ENCODE measurements at places on chromosomes 4 and X. TPM values are rescaled to one million over a fixed set of nuclear protein-coding genes. Genes with fewer than 3 reads are reported as not detected.

Gene APLN
- not detected for total RNA-seq

Gene BEND2
- total RNA-seq, result not detected

Gene CCNB3
- total RNA-seq, result 0.32 TPM

Gene ITIH6
- total RNA-seq, result not detected

Gene PNMA6A
- total RNA-seq, result not detected

Gene ATP6AP1
- 46.6 TPM for total RNA-seq

- DNase-seq, result no peak
- no peak overlapping the region for H3K27ac ChIP-seq
- no peak overlapping the region for H3K4me3 ChIP-seq
- no peaks in the 10 kb centered on the region for H3K27me3 ChIP-seq
Measured at GRCh38 chrX:107204068-107204605, 2.1 kb downstream of the NUP62CL start.

DNA sequence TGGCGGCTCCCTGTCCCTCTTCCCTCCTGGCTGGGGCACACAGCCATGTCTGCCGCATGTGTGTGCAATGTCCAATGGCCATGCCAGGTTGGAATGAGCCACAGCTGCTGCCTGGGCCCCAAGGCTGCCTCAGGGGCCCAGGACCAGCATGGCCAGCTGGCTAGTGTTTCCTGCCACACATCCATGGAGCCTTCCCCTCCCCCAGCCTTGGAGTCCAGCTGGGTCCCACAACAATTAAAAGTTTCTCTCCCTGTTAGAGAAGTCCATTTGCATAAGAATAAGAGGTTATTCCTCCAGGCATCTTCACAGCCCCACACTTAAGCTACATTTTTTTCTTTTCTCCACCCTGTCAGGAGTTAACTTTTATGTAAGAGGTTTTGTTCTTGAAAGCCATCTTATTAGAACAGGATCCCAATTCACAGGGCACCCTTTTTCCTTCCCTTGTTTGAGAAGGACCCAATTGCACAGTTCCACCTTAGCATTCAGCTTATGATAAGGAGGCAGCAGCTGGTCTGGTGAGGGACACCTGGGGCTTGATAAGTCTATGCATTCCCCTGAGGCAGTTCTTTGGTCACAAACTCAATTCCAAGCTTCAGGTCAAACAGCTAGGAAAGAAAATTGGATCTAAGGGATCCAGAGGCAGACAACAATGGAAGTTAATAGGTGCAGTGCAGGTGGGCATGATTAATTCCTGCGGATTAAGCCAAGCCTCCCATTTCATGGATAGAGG is 963.3 kb upstream of the GRIA3 start:
- no peaks in the 10 kb centered on the region for H3K27me3 ChIP-seq
- no peak for DNase-seq
- H3K27ac ChIP-seq, result no peak overlapping the region

- no peaks in the 10 kb centered on the region for H3K27me3 ChIP-seq
- DNase-seq, result peak; percentile 82
- H3K4me1 ChIP-seq, result peaks cover 35% of the 10 kb centered on the region
- H3K4me3 ChIP-seq, result peak overlapping the region; percentile 14
Measured at GRCh38 chr4:53855581-53856250, 208.7 kb downstream of the CHIC2 start.

- no peak overlapping the region for H3K4me3 ChIP-seq
- H3K4me1 ChIP-seq, result no peaks in the 10 kb centered on the region
- H3K36me3 ChIP-seq, result no peaks in the 10 kb centered on the region
- no peaks in the 10 kb centered on the region for H3K27me3 ChIP-seq
- no peak overlapping the region for H3K27ac ChIP-seq
Measured at GRCh38 chrX:149069899-149070298, 435.2 kb downstream of the IDS start.

- H3K4me1 ChIP-seq, result no peaks in the 10 kb centered on the region
- H3K27ac ChIP-seq, result no peak overlapping the region
- H3K4me3 ChIP-seq, result no peak overlapping the region
- no peaks in the 10 kb centered on the region for H3K27me3 ChIP-seq
Measured at GRCh38 chr4:42401171-42401570, 3.9 kb downstream of the SHISA3 start.

DNA sequence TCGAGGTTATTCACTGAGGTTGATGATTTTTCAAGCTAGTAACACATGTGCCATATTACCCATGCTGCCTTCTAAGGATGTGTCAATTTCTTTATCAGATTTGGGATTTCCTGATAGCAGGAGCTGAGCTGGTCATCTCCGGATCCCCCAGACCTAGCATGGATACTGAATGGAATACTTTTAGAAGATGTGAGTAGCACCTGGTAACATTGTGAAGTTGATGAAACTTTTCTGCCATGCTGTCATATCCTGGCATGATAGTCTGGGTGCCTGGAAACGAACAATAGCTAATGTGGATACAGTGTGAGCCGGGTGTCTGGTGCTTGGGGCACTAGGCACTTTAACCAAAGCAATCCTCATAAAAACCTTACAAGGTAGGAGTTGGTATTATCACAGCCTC is 11.0 kb upstream of the CYTL1 start:
- H3K27ac ChIP-seq, result no peak overlapping the region
- no peaks in the 10 kb centered on the region for H3K36me3 ChIP-seq
- H3K27me3 ChIP-seq, result no peaks in the 10 kb centered on the region
- DNase-seq, result no peak

DNA sequence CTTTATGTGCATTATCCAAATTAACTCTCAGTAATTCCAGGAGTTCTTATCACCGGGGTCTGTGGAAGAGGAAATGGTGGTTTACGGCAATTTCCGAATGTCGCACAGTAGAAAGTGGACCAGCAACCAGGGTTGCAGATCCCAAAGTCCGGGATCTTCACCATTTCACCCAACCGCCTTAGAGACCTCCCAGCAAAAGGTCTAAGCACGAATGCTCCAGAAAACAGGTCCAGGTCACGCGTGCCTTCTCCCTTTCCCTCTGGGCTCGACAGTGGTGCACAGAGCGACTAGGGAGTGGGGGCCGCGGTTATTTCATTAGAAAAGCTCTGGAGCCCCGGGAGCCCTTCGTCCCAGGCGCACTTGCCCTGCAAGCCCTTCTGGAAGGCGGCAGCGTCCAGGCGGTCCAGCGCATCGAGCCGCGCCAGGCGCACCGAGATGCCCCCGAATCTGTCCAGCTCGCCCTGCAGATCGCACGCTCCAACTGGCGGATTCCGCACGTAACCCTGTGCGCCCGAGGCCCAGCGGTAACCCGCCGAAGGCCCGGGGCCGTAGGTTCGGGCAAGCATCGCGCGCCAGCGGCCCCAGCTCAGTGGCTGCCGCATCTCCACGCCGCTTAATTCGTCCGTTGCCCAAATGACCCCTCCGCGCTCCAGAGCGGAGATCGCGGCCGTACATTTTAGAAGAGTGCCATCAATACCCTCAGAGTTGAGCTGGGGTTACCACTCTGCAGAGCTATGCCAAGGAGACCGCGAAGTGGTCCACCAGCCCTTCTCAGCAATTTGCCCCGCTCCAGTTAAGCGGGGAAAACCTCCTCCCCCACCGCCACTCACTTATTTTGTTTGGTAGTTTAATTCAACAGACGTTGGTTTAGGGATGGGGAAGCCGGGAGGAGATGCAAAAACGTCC is at the start of gene NUDT6:
TSS of gene NUDT6 (minus strand) at position 627 of the 906 bp plus-strand sequence. CDS start at position 602, 25 bp downstream.
- DNase-seq, result peak; percentile 81
- H3K4me1 ChIP-seq, result peaks cover 39% of the 10 kb centered on the region
- no peaks in the 10 kb centered on the region for H3K36me3 ChIP-seq
- H3K27me3 ChIP-seq, result no peaks in the 10 kb centered on the region
- H3K4me3 ChIP-seq, result peak within 1 kb of the TSS; percentile 97
- peak within 1 kb of the TSS; percentile 87 for H3K27ac ChIP-seq

DNA sequence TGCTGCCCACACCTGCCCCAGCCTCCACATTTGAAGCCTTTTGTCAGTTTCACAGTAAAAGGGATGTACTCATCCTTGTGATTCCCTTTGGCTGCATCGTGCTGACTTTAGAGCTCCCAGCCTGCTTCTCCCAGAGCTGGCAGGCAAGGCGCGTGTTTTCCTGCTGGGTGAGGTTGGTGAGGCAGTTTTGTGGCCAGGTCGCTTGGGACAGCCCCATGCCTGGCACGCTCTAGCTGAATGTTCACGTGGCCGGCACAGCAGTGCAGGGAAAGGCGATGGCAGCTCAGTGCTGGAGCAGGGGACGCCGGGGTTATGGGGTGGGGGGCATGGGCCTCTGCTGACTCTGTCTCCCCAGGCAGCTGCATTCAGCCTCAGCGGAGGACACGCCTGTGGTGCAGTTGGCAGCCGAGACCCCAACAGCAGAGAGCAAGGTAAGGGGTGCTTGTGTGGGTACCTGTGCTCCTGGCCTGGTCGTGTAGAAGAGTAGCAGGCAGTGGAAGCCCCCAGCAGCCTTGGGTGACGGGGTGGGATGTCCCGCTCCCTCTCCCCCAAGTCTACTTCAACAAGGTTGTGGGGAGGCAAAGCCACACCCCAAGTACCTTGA is 9.3 kb downstream of the TACC3 start:
- no peak for DNase-seq
- H3K4me3 ChIP-seq, result no peak overlapping the region
- H3K27me3 ChIP-seq, result no peaks in the 10 kb centered on the region
- H3K36me3 ChIP-seq, result peaks cover 86% of the 10 kb centered on the region
- H3K27ac ChIP-seq, result no peak overlapping the region

DNA sequence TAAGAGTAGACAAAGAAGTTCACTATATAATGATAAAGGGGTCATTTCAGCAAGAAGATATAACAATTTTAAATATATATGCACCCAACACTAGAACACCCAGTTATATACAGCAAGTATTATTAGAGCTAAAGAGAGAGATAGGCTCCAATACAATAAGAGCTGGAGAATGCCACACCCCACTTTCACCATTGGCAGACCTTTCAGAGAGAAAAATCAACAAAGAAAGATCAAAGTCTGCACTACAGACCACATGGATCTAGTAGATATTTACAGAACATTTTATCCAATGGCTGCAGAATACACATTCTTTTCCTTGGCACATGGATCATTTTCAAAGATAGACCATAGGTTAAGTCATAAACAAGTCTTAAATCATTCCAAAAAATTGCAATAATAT is 479.7 kb upstream of the DIAPH2 start:
- H3K4me3 ChIP-seq, result no peak overlapping the region
- H3K27me3 ChIP-seq, result no peaks in the 10 kb centered on the region
- DNase-seq, result no peak
- no peaks in the 10 kb centered on the region for H3K36me3 ChIP-seq
- no peaks in the 10 kb centered on the region for H3K4me1 ChIP-seq
- no peak overlapping the region for H3K27ac ChIP-seq

- H3K36me3 ChIP-seq, result peaks cover 15% of the 10 kb centered on the region
- H3K4me1 ChIP-seq, result peaks cover 27% of the 10 kb centered on the region
- peak; percentile 74 for DNase-seq
- no peaks in the 10 kb centered on the region for H3K27me3 ChIP-seq
- peak overlapping the region; percentile 17 for H3K27ac ChIP-seq
- H3K4me3 ChIP-seq, result no peak overlapping the region
Measured at GRCh38 chrX:7347465-7347864, 199.5 kb upstream of the PUDP start.
